ENCODE measurements at places on chromosomes 6 and 20.

- DNase-seq, result no peak
These were observed 5.5 kb downstream of the IRF4 start for GRCh38 chr6:397056-397455.

DNA sequence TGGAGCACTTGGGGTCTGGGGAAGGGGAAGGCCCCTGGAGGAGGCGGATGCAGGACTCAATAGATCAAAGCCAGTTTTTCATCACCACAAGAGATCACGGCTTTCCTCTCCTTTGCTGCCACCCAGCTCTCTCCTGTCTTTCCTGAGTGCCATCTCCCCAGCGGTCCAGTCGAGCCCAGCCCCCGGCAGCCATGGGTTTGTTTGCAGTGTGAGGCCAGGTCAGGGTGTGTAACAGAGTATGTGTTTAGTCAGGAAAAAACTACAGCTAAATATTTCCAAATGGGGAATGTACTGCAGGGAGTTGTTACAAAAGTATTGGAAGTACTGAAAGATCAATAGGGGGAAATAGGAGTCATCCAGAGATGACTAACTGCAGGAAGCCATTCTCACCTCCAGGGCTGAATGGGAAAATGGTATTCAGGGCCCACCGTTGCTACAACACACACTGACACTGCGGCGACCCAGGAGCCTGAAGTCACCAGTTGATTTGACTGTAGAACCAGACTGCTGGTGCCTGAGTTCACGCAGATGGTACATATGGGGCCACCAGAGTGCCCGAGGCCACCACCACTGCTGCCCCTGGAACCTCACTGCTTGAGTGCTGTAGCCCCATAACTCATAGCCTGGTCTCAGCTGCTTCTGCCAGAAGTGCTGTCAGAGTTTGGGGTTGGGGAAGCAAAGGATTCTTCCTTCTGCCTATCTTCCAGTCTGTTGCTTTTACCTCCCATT lies 23.6 kb upstream of the FANCE start:
- no peak for DNase-seq

DNA sequence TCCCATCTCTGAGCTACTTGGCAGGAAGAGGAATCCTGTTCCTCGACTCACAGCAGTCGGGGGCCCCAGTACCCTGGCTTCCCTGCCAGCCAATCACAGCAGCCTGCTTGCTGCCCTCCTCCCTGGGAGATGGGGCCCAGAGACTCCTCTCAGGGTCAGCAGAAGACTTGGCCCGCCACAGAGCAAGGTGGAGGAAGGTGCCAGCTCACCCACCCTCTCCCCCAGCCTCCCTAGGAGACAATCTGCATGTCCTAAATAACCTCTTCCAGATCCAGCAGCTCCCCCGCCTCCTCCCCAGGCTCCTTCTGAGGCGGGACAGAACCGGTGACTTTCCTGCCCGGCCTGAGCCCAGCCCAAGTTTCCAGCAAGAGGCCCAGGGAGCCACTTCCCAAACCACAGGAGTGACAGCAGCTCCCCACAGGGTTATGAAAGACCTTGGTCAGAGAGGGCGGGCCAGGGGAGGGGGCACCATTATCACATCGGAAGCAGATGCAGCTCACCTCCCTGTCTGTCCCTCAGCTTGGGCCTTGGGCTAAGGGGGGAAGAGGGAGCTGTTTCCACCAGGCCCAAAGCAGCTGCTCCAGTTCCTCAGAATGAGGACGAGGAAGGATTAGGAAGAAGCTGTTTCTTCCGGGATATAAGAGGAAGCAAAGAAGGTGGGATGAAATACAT lies 2.3 kb downstream of the CCND3 start:
- peak; percentile 19 for DNase-seq

DNA sequence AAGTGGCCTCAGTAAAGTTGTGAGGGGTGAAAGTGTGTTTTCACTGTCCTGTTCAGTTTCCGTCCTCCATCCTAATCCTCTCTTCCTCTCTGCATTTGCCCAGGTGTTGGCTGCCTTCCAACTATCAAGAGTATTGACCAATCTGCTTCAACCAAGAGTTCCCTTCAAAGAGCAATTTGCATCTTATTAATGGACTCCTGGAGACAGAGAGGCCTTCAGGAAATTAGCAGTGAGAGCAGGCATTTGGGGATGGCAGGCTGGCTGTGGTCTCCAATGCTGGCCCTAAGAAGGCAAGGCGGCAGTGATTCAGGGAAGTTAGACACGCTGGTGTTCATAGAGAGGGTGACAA lies 77.2 kb downstream of the GPR6 start:
- no peak for DNase-seq

- DNase-seq, result no peak
These were observed 320.8 kb downstream of the SOX4 start for GRCh38 chr6:21914121-21914973.

- no peak for DNase-seq
These were observed 18.7 kb upstream of the TTPAL start for GRCh38 chr20:44457016-44457415.

DNA sequence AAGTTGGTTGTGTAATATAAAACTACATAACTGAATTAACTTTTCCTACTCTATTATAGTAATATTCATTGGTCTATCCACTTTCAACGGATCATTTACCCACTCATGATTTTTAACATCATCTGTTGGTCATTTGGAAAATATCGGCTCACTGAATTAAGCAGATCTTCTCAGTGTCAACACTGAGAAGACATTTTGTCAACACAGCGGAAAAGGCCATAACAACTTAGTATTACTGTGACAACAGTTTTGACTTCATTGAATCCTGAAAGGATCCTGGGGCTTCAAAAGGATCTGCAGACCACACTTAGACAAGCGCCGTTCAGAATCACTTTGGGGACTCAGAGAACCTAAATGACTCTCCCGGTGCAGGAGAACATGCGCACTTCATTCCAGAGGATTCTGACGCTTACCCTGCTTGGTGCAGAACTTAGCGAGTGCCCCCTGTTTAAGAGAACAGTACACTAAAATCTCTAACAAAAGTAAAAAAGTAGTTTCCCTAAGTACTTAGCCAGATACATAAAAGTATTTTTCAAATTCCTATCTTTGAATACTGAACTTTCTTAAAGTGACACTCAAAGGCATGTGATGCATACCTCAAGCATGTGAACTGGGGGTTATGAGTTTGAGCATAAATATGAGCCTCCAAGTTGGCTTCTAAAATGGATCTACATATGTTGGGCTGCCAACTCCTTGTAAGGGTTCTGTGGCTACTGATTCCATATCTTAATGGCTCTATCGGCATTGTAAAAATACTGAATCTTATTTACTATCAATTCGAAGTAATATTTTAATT lies 4.0 kb downstream of the ZBTB2 start:
- no peak for DNase-seq

DNA sequence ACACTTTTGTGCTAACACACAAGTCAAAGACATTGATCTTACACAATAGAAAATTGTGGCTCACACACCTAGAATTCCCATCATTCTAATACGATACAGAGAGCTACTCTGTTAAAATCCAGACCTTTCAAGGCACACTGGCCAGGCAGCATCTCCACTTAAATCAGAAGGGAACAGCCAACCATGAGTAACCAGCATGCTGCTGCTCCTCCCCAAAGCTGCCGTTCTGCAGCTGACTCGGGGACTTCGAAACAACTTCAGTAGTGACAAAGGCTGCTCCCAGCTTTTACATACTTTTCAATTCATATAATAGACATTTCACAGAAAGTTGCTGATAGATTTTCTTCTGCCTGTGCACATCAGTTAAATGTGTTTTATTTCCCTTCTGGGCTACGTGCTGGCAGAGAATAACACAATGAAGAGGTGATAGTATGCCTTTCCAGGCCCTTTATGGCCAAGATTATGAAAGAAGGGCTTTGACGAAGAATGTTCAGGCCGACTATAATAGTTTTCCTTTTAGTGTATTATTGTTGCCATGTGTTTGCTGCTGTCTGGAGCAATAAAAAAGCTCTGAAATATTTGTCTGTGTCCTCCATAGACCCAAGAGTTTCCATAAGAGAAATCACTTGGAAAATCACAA lies 159.0 kb downstream of the GMDS start:
- no peak for DNase-seq

GRCh38 chr6:45759472-45759810 lies 256.2 kb downstream of the CLIC5 start:
- no peak for DNase-seq

GRCh38 chr6:38215225-38215624 lies 395.7 kb downstream of the ZFAND3 start:
- no peak for DNase-seq

DNA sequence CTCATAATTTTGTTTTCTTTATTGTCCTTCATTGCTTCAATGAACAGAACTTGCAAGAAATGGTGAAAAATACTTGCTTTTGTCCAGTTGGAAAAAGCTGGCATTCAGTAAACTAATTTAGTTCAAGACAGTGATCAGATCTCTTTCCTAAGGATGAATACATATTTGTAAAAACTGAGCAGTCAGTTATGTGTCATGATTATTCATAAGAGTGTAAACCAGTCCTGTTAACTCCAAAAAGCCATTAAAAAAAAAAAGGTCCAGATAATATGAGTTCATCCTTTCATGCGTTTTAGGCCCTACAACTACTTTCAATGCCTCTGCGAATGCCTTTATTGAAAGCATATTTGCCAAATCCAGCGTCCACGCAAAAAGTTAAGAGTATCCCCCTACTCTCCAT lies 609 bp downstream of the PGM3 start:
- DNase-seq, result no peak

GRCh38 chr6:20542927-20543602 lies 8.8 kb downstream of the CDKAL1 start:
- no peak for DNase-seq

- no peak for DNase-seq
These were observed 86.5 kb downstream of the ATRN start for GRCh38 chr20:3557237-3557785.

- DNase-seq, result no peak
These were observed 303.3 kb upstream of the MMS22L start for GRCh38 chr6:97586344-97586743.

- DNase-seq, result no peak
These were observed 551.3 kb upstream of the EPHA7 start for GRCh38 chr6:93970684-93971083.

DNA sequence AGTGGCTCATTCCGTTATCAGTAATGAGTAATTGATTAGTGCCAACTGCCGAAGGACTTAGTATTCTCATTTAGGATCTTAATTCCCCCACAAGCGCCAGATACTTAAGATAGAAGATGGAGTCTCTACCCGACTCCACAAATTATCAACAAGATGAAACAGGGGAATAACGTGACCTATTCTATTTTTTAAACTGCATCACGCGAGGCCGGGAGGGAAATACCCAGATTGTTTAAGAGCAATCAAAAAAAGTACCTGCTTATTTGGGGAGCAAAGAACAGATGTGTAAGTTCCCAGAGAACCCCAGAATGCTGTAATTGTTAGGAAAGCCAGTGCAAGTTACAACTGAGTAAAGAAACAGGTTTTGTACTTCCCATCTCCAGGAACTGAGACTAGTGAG lies 1.1 kb upstream of the MAP3K5 start:
- no peak for DNase-seq

DNA sequence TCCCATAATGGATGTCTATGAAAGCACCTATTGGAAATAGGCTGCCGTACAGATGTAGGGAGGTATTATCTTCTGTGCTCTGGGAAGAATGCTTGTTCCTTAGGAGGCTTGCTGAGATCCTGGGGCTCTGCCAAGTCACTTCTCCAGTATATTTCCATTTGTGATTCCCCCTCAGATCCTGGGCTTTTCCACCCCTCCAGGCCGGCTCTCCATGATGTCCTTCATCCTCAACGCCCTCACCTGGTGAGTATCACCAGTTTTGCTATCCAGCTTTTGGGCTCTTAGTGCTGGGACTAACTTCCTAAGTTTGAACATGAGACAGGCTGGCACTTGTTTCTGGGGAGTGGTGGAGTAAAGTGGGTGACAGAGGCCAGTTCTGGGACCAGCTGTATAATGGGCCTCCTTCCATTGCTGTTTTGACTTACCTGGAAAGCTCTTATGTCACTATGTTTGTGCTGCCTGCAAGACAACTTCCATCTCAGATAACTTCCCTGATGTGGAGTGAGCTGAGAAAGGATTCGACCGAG lies 2.6 kb downstream of the SYS1 start:
- DNase-seq, result no peak

DNA sequence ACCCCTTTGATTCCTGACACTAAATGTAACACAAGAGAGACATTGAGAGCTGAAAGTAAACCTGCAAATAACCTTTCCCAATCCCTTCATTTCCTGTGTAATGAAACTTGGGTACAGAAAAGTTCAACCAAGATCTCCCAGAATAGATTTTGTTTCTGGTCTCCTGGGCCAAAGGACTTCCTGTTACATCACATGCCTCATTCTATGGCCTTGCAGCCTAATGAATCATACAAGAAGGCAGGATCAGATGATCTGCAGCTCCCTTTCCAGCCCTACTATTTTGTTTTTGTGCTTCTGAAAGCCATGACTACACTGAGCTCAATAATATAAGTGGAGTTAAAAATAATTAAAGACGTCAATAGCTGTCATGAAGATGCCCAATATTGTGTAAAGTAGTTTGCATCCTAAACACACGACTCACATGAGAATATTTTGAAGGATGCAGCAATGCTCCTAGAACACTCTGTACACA lies 73.4 kb upstream of the NOX3 start:
- DNase-seq, result no peak

DNA sequence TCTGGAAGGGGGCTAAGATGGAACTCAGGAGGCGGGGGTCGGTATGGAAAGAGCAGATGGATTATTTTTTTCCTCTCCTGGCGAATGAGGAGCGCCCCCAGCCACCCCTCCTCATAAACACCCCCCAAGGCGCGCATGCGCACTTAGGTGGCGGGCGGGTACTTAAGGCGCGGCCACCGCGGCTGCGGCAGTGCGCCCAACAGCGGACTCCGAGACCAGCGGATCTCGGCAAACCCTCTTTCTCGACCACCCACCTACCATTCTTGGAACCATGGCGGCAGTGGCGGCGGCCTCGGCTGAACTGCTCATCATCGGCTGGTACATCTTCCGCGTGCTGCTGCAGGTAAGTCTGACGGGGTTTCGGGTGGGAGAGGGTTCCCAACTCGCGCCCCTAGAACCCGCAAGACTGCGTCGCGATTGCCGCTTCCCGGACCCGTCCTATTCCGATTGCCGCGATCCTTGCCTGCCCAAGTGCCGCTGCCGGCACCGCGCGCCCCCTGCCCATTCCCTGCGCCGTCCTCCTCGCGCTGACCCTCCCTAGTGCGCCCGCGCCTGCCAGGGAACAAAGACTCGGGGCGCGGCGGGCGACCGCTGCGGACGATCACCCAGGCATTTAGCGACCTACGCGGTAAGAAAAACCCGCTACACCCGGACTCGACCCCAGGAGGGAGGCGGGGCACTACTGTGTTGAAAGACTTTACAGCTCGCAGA lies at the start of gene NNAT:
NNAT (plus strand) TSS at position 190 of the 711 bp plus-strand sequence; CDS start at position 272, 82 bp downstream.
- peak; percentile 44 for DNase-seq
